ENCODE measurements at places on chromosomes 16 and 17.

GRCh38 chr17:37643869-37644268, 623 bp upstream of the DDX52 start:
- DNase-seq = peak; percentile 13

- DNase-seq = no peak
These were observed 5.6 kb upstream of the ULK2 start for GRCh38 chr17:19873346-19873745.

- no peak for DNase-seq
These were observed 10.1 kb downstream of the KRT39 start for GRCh38 chr17:40956401-40957254.

DNA sequence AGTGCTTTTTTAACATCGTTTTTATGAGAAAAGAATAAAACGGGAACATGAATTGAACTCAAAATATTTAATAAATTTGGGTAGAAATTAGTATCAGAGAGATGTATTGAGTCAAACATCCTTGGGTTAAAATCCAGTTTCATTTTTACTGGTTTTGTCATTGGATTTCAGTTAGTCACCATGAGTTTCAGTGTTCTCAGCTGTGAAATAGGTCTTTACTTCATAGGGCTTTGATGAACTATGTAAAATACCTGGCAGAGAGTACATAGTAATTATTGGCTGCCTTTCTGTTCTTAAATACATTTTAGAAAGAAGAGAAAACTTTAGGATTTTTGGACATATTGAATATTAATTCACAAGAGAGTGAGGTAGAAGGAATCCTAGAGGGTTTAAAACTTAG, 105.8 kb downstream of the TANC2 start:
- DNase-seq = no peak

DNA sequence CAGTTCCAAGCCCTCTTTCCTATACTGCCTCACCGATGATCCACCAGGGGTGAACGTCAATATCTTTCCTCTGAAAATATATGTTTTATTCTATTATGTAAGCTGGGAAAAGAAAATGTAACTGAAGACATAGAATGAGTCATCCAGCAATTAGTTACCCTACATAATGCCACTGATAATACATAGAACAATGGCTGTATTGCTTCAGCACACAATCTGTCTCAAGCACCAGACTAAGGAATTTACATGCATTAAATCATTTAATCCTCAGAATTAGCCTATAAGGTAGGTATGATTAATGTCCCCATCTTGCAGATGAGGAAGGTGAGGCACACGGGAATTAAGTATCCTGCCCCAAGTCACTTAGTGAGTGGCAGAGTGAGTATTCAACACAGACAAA, 472.8 kb downstream of the TOX3 start:
- DNase-seq = no peak

DNA sequence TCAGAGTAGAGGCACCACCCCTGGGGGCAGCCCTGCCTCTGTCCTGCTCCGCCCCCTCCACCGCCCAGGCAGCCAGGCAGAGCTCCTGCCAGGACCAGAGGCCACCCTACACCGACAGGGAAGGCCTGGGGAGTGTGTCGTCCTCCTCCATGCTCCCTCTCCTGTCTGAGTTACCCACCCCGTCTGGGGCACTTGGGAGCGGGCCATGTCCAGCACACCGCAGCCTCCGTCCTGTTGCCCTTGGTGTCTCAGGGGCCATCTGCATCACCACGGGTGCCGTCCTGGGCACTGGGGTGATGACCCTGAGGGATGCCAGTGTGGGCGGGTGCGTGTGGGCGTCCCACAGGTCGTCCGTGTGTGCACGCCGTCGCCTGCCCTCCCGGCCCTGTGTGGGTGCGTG, 65.3 kb upstream of the ZNF750 start:
- DNase-seq = no peak

GRCh38 chr16:46929378-46930332, 43.8 kb downstream of the DNAJA2 start:
- DNase-seq = peak; percentile 80

DNA sequence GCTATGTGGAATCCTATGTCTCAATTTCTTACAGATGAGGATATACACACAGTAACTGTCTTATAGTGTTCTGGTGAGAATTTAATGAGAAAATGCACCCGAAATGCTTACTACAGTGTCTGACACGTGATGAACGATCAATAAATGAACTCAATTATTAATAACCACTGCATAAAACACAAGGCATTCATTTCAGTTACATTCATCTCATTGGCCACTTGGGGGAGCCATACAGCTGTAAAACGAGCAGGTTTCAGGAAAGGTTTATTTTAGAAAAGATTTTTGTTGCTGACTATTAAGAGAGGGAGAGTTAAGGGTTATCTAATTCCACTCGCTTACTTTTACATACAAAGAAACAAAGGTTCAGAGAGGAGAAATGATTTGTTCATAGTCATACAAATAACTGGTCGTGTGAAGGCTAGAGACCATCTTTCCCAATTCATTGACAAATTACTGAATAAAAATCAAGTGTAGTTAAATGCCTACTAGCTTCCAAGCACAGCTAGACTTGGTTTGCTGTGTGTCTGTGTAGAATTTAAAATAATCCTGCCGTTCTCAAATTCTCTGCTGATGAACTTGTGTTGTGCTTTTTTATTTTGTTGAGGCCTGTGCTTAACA, 160.1 kb downstream of the MAP2K4 start:
- peak; percentile 41 for DNase-seq

DNA sequence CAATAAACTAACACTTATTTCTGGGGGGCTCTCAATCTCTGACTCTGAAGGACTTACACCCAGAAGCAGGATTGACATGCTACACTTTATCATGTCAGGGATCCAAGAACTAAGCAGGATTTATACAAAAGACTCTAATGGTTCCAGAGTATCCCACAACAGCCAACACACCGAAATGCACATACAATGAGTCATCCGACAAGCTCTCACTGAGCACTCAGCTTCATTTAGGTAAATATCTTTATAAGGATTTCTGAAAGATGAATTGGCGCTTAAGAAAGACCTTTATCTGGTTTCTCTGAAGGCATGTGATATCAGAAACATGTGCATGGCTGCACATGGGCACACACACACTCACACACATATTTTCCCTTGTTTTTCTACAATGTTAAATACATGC, 77.2 kb downstream of the TOX3 start:
- peak; percentile 28 for DNase-seq

GRCh38 chr17:9470171-9470570, 105.4 kb downstream of the STX8 start:
- no peak for DNase-seq

DNA sequence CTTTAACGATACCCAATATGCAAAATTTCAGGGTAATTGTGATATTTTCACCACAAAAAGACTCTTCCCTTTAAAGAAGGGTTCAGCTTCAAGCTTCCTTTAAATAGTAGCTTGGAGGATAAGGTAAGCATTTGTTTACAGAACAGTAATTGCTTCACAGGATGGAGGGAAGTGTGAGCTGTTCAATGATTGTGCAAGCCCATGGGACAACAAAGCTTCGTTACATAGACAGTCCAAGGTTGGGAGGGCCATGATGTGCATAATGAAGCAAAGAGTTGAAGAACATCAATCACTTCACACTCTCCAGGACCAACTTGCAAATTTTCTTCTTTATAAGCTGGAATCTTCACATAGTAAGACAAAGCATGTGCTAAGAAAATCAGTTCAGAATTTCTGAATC, 145.0 kb upstream of the ASIC2 start:
- no peak for DNase-seq

DNA sequence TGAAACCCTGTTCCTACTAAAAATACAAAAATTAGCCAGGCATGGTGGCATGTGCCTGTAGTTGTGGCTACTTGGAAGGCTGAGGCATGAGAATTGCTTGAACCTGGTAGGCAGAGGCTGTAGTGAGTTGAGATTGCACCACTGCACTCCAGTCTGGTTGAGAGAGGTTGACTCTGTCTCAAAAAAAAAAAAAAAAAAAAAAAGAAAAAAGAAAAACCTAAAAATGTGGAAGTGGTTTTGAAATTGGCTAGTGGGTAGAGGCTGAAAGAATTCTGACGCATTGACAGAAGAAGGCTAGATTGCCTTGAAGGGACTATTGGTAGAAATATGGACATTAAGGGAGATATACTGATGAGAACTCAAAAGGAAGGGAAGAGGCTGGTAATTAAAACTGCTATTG, 33.6 kb upstream of the CPPED1 start:
- DNase-seq = no peak

All from retina (tissue), 1 donor.